ENCODE measurements at places on chromosomes 12 and 14.

DNA sequence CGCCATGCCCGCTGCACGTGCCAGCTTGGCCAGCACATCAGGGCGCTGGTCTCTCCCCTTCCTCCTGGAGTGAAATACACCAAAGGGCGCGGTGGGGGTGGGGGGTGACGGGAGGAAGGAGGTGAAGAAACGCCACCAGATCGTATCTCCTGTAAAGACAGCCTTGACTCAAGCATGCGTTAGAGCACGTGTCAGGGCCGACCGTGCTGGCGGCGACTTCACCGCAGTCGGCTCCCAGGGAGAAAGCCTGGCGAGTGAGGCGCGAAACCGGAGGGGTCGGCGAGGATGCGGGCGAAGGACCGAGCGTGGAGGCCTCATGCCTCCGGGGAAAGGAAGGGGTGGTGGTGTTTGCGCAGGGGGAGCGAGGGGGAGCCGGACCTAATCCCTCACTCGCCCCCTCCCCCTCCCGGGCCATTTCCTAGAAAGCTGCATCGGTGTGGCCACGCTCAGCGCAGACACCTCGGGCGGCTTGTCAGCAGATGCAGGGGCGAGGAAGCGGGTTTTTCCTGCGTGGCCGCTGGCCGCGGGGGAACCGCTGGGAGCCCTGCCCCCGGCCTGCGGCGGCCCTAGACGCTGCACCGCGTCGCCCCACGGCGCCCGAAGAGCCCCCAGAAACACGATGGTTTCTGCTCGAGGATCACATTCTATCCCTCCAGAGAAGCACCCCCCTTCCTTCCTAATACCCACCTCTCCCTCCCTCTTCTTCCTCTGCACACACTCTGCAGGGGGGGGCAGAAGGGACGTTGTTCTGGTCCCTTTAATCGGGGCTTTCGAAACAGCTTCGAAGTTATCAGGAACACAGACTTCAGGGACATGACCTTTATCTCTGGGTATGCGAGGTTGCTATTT lies 914 bp upstream of the CCND2 start:
- no peak for DNase-seq

- no peak for DNase-seq
These were observed 15.4 kb upstream of the DYRK2 start for GRCh38 chr12:67633024-67633610.

DNA sequence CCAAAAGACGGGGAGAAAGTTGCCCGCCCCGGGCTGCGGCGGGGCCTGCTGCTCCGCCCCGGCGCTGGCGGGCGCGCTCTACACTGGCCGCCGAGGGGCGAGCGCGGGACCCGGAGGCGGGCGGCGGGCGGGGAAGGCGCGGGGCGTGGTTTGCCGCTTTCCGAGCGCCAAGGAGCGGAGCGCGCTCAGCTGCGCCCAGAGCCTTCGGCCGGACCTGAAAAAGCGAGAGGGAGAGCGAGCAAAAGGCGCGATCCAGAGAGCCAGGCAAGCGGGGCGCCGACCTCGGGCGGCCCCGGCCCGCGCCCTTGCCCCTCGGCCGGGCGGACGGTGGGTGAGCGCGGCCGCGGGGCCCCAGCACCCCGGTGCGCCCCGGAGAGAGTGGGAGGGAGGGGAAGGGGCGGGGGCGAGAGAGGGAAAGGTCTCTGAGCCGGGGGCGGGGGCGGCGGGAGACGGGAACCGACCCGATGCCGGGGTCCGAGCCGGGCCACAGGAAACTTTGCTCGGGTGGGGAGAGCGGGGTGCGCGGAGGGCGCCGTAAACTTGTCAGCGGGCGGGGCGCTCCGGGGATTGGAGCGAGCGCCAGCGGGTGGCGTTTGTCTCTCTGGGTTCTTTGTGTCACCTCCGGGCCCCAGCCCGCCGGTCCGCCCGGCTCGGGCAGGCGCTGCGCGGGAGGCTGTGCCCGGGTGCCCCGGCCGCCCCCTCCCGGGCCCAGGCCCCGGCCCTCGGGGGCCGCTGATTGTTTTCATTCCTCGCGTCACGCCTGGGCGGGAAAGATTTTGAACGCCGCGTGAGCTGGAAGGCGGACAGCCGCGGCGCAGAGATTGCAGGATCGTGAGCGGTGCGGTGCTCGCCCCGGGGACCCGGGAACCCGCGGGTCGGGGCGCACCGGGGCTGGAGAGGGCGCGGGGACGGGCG lies at the start of gene SYNE2:
TSS of gene SYNE2 (plus strand) at position 188 of the 915 bp plus-strand sequence. CDS start 56,145 bp downstream, outside the sequence.
- DNase-seq: no peak

GRCh38 chr12:27541031-27541719 lies 17.2 kb downstream of the PPFIBP1 start:
- DNase-seq: no peak

DNA sequence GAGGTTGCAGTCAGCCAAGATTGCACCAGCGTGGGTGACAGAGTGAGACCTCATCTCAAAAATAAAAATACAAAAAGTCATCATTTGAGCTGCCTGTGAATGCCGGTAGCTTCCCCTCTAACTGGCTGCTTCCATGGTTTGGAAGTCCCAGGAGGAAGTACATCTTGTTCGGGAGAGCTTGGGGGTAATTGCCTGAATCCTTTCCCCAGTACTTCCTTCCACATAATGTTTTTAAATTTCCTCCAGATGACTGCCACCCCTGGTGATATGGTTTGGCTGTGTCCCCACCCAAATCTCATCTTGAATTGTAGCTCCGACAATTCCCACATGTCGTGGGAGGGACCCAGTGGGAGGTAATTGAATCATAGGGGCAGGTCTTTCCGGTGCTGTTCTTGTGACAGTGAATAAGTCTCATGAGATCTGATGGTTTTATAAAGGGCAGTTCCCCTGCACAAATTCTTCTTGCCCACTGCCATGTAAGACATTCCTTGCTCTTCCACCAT lies 87.2 kb downstream of the SPRING1 start:
- no peak for DNase-seq

DNA sequence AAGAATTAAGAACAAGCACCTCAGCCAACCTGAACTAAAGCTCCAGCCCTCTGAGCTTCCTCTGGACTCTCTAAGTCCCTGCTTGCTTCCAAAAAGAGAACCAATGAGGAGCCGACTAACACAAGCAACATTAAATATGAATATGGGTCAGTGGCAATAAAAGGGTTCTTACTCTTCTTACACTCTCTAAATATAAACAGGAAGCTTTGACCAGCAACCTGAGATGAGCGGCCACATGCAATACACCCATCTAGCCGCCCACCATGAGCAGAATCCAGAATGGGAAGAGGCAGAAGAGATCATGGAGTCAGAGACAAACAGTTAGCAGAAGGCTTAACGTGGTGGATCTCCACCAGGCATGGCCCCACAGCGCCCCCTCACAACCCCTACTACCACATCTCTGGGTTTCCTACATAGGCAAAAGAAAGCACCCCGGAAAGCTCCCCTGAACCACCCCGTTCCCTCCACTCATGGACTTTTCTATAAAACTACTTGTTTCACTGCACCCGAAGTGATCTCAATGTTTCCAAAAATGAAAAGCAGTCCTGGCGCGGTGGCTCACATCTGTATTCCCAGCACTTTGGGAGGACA lies 59.4 kb downstream of the TTC7B start:
- no peak for DNase-seq

DNA sequence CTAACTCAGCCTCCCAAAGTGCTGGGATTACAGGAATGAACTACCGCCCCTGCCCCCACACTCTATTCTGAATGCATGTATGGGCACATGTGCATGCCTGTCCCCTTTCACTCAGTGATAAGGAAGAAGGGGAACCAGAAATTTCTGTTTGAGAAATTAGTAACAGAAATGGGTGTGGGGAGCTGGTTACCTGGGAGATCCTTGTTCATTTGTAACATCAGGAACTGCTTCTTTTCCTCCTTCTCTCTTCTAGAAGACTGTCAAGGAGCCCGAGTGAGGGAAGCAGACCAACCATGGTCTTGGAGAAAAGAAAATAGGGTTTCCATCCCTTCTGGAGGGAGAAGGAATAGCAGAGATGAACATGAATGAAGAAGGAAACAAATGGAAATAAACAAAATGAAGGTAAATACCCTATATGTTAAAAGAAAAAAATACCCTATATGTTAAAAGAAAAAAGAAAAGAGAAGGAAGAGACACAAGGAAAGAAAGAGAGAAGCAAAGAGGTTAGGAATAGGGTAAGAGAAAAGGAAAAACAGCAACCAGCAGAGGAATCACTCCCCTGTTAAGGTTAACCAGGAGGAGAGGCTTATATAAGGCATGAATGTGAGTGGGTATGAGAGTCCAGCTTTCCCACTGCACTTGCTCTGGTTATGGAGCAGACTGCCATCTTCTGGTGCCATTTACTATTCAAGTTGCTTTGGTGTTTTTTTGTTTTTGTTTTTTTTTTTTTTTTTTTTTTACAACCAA lies 3.3 kb downstream of the PPP1R3E start:
- DNase-seq: no peak

DNA sequence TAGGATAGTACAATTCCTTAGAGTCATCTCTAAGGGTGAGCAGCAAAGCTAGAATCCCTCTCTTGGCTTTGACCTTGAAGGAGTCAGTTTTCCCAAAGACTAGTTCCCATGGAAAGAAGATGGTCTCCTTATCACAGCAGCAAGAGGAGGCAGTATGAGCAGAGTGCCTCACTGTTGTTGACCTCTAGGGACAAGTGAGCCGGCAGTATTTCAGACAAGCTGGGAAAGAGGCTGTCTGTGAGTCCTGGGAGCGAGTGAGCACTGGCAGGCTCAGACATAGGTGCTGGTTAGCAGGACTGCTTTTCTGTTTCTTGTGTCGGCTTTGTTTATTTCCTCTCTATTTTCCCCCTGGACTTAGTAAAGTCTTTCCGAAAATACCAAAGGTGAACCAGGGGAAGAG lies 60.7 kb downstream of the NTF3 start:
- DNase-seq: no peak

DNA sequence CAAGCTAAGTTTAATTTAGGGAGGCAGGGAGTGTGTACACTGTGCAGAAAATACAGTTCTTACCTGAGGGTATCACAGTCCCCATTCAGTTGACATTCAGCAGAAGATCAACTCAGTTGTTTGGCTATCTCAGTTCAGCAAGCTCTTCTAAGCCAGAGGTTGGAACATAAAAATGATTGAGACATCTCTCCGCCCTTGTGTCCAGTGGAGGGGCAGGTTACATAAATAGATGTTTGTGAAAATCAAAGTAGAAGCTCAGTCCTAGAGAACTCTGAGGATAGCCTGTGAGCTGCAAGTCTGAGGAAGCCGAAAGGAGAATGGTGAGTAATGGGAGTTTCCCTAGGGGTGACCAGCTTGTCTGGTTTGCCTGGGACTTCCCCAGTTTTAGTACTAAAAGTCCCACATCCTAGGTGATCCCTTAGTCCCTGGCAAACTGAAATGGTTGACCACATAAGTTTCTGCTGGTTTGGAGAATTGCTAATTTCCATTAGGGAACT lies 251.4 kb upstream of the ATP2B1 start:
- no peak for DNase-seq

GRCh38 chr14:21406213-21406612 lies 22.4 kb upstream of the SUPT16H start:
- no peak for DNase-seq

DNA sequence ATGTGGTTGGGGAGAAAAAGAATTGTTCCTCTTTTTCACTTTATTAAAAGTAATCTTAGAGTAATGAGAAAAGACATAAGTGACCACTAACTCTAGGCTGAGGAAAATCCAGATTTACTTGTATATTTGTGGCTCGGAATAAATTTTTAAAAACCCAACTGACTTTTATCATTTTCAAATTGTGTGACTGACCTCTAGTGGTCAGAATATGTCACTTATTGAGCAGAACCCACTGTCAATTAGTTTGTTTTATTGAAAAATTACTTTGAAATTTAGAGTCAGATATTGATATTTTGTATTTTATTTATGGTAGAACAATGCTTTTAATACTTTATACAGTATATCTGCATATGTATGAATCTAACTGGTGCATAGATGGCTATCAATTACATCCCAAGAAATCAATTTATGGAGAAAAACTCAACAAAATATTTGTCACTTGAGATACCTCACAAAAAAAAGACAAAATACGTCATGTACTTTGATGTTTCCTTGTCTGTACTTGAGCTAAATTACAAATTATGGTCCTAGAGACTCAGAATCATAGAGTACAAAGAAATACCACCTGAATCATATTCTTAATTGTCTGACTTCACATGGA lies 229.4 kb downstream of the CNTN1 start:
- no peak for DNase-seq

DNA sequence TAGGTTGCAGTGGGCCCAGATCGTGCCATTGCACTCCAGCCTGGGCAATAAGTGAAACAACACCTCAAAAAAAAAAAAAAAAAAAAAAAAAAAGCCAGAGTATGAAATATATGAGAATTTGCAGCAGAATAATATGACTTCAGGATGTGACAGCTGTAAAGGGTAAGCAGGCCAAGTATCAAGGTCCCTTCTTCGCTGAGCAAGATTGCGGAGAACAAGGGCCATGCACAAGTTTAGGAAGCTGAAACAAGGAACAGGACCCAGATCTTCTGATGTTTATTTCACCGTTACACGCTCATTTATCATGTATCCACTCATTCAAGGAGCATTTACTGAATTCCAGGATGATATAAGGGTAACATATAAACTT lies 659 bp upstream of the FOXJ2 start:
- DNase-seq: no peak

DNA sequence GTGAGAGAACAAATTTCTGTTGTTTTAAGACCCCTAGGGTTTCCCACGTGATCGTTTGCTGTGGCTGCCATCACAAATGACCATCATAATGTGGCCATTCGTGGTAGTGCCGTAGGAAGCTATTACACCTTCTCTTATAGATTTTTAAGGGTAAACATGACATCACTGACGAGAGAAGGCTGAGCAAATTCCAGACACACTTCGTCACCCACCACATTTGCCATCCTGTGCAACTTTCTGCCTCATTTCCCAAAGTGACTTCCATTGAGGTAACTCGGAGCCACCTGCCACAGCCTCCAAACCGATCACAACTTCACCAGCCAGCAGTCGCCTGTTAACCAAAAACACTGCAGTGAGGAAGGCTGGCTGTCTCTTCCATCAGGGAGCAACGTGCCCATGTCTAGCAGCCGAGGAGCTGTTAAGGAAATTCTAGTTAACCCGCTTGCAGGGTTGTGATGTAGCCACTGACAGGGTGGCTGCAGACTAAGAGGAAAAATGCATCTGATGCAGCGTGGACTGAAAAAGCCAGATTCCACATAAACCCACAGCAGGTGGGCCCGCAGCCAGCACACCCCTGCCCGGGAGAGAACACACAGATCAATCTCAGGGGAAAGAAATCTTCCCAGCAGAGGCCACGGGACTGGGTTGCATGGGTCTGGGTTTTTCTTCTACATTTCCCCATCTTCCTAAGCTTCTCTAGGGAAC lies 44.6 kb downstream of the CCDC85C start:
- no peak for DNase-seq

- DNase-seq: no peak
These were observed 67.2 kb upstream of the DIO2 start for GRCh38 chr14:80278293-80279023.

- no peak for DNase-seq
These were observed 432.6 kb downstream of the PCNX1 start for GRCh38 chr14:71339650-71340415.

GRCh38 chr14:32913725-32914124 lies 25.0 kb upstream of the NPAS3 start:
- DNase-seq: no peak

DNA sequence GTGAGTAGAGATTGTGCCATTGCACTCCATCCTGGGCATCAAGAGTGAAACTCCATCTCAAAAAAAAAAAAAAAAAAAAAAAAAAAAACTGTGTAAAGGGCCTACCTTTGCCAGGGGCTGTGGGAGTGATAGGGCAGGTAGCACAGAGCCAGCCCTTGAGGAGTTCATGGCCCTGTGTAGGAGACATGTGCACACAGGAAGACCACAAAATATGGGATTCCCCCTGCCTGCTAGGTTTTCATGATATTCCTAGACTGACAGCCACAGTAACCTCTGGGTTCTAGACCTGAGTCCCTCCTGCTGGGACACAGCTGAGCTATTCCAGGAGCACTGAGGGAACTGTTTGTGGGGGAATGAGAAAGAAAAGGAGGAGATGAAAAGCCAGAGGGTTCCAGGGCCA lies 8.3 kb upstream of the SPTSSA start:
- no peak for DNase-seq
